ENCODE measurements at places on chromosomes 2 and 18. TPM values are rescaled to one million over a fixed set of nuclear protein-coding genes. Genes with fewer than 3 reads are reported as not detected.

Gene PROKR1
- not detected for total RNA-seq

Gene TCF7L1
- total RNA-seq = 13.3 TPM

Gene KIDINS220
- 52.0 TPM for total RNA-seq

Gene CYP27C1
- 0.21 TPM for total RNA-seq

Gene IL1RN
- total RNA-seq = 0.24 TPM

Gene SEC11C
- total RNA-seq = 13.2 TPM

Gene ERMN
- not detected for total RNA-seq

Gene GALNT14
- 0.54 TPM for total RNA-seq

DNA sequence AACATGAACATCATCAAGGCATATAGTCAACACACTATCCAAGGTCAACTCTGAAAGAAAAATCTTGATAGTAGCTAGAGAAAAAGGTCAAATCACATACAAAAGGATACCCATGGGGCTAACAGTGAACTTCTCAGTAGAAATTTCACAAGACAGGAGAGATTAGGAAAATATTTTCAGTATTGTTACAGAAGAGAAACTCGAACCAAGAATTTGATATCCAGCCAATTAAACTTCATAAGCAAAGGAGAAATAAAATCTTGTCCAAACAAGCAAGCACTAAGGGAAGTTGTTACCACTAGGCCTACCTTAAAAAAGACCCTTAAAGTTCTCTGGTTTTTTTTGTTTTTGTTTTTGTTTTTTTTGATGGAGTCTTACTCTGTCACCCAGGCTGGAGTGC, 242.5 kb downstream of the EXOC6B start:
- DNase-seq = no peak

DNA sequence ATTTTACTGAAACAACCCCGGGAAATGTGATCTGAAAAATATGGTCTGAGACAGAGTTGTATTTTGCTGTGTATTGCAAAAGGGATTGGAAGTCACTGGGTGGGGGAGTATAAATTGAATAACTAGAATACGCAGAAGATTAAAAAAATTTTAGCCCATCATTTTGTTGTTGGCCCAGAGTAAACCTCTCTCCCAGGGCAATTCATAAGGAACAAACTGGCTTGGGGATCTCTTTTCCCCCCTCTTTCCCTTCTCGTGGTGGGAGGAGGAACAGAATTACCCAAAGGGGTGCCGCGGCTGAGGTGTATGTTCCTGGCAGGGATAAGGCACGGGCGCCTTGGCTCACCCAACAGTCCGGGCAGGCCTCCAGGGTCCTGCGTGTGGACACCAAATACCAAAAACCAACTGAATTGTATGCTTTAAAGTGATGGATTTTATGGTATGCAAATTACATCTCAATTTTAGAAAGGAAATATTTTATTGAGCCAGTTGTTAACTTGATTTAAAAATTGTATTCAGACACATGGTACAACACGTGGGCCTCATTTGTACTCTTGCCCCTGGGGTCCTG, 121.2 kb upstream of the SPRED2 start:
- DNase-seq = no peak

- DNase-seq = no peak
Measured at GRCh38 chr18:21179590-21180220, 62.3 kb upstream of the GREB1L start.

DNA sequence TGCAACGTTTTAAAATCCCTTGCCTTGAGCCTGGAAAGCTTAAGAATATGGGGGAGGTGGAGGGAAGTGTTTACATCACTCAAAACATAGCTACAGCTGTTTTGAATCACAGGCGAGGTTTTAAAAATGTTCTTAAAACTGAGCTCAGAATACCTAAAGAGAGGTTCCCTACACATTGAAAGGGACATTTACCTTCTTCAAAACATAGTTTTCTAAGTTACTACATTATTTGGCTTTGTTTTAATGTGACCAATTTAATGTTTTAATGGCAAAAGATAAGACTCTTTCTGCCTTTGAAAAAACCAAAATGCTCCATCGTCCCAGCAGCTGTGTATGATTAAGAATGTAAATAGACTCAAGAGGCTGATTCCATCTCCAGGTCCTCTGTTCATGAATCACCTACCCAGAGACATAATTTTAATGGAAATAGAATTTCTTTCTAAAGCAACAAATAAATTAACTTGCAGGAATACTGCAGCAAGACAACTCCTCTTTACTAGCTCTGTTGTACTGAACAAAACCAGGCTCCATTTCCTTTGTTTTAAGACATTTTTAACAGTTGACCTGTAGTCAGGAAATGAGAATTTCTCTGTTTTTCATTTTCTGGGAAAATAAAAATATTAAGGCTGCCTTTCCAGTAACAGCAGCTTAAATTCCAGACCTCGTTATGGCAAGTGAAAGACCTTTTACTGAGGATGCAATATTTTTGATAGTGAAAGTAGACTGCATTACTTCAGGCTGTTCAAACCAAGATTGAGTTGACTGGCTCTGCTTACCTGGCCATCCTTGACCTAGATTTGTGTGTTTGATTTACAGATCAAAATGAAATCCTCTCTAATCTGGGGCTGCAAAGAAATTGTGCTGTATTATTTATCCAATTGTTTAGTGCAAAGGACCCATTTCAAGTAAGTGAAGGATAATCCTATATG, 33.7 kb upstream of the WDR75 start:
- DNase-seq = no peak

DNA sequence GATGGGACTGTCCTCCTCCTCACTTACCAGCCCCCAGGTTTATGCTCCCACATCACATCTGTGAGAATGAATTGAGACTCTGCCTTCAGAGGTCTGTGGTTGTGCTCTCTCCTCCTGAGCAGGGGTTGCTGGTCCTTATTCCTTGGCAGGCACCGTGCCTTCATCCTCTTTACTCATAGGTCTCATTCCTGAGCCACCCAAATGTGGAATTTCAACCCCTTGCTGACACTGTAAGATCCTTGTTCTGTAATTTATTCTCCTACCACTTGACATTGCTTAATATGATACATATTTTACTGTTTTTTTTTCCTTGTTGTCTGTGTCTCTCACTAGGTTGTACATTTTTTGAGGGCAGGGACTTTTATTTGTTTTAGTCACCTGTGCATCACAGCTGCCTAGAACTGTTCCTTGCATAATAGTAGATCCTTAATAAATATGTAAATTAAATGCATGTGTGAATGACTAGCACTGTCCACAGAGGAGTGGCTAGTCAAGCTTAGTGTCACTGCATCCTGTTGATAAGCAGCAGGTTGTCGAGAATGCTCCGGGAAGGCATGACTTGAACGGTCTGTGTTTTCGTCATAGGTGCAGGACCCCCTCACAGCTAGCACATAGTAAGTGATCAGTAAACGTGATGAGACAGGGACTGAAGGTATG, 180.6 kb downstream of the ZNF407 start:
- DNase-seq = no peak

GRCh38 chr2:171432969-171433762, 624 bp downstream of the METTL8 start:
- DNase-seq = peak; percentile 20

- DNase-seq = no peak
Measured at GRCh38 chr2:133936601-133937000, 317.3 kb upstream of the MGAT5 start.

- no peak for DNase-seq
Measured at GRCh38 chr18:55501579-55501978, 86.4 kb downstream of the TCF4 start.

GRCh38 chr2:57890464-57890863, 156.1 kb upstream of the VRK2 start:
- DNase-seq = no peak

DNA sequence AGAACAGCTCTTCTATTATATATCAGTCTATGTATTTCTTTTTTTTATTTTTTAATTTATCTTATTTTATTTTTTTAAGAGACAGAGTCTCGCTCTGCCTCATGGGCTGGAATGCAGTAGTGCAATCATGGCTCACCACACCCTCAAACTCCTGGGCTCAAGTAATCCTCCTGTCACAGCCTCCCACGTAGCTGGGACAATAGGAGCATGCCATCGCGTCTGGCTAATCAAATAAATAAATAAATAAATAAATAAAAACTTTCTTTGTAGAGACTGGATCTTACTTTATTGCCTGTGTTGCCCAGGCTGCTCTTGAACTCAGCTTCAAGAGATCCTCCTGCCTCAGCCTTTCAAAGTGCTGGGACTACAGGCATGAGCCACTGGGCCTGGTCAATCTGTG, 117.0 kb downstream of the RBMS1 start:
- DNase-seq = no peak

DNA sequence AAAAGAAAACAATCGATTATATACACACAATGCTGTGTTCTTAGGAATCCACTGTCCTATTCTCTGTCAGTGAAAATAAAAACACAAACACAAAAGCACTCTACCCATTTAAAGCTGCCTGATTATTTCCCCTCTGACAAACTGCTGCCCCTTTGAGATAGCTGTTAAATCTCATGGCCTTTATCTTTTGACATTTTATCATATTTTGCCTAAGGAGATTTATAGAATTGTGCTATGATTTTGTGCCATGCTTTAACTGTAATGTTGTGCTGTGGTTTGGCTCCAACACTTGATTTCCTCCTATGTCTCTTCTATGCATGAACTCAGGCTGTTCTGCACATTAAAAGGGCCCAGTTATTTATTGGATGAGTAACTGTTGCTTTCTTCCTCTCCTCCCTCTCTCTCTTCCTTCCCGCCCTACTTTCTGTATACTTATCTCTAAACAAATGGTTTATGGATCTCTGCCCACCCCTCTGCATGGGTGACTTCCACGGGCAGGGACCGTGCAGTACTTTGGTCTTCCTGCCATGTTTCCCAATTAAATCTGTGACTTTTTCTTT, 1096.6 kb downstream of the TSN start:
- DNase-seq = no peak

GRCh38 chr18:69947361-69948133, at the start of gene CD226:
Gene CD226 (minus strand): TSS chr18:69947873. CDS start chr18:69947406, 467 bp downstream.
- no peak for DNase-seq

- no peak for DNase-seq
Measured at GRCh38 chr2:45646289-45646688, 5.2 kb upstream of the PRKCE start.

DNA sequence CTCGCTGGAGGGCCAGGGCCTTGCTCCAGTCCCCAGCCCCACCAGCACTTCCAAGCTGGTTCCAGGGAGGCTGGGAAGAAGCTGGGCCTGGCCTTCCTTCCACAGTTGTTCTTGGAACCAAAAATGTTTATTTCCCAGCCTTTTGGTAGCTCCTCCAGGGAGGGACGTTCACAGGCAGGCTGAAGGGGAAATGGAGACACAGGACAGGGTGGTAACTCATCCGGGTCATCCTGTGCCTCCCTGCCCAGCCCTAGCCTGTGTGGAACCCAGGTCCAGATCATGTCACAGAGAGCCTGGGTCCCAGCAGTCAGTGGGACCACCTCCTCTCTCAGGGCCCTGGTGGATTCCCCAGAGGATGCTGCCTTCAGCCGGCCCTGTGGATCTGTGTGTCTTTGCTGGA, 12.5 kb upstream of the ARMC9 start:
- DNase-seq = no peak

DNA sequence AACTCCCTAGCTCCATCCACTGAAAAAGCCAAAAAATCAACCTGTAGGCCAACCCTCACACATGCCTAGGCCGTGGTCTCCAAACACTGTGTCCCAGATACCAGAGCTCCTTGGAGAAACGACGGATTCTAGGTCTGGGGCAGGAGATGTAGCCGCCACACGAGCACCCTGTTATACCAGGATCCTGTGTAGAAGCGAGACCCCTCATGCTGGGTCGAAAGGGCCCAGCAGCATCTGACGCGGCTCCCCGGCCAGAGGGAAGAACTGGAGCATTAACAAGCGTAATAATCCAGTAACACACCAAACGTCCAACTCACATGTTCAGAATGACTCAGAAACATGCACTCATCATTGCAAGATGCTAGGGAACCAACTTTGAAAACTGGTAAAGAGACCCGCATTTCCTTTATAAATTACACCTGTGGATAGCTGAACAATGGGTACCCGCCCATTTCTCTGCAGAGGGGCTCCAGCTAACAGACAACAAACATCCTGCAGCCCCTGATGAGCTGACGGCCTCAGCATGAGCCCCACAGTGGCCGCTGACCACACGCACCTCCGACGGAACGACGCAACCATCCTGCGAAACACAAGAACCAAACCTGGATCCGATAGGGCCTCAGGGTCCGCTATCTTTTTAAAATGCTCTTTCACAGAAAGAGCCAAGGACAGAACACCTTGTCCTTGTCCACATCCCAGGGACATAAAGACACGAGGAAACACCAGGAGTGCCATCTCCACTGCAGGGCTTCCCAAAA, 14.2 kb downstream of the SLC66A2 start:
- no peak for DNase-seq

DNA sequence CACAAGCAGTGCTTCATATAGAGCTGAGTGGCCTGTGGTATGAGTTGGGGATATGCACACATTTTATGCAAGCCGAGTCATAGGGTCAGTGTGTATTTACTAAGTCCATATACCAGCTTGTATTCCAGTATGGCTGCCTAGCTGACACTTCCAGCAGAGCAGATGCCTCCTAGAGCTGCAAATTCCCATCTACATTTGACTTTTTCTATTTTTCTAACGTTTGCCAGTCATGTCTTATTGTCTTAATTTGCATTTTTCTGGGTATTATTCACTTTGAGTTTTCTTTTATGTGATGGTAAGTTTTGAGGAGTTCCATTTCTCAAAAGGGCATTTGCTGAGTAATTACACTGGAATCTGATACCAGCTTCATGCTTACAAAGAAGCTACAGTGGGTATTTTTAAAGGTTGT, 334.5 kb upstream of the CDH2 start:
- DNase-seq = no peak

DNA sequence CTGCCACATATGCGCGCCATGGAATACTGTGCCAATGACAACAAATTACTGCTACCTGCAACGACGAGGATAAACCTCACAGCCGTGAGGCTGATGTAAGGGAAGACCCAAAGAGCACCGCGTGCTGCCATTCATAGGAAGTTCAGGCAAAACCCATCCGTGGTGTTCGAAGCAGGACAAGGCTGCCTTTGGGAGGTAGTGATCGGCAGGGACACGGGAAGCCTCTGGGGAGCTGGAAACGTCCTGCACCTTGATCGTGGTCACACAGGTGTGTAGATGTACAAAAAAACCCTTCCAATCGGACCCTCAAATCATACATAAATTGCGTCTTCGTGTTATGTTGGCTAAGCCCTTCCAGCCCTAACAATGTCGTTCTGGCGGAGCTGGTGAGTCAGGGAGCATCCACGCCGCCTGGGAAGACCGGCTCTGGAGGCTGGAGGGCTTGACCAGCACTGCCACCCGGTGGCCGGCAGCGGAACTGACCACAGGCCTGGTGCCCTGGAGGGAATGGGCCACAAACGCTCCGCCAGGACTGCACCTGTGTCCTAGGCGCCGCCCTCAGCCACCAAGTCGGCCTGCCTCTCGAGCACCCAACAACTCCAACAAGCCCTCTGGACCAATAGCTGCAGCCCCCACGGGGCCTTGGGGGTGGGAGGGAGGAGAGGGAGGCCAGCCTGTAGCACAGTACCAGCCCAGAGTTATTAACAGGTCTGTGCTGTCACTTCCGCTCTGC, 4.1 kb upstream of the NEURL3 start:
- DNase-seq = peak; percentile 87

- no peak for DNase-seq
Measured at GRCh38 chr2:167534443-167534842, 646.2 kb downstream of the XIRP2 start.

Data from psoas muscle (tissue), 8 donors.